ENCODE measurements at places on chromosomes 3 and 15.

- peak; percentile 69 for DNase-seq
Measured at GRCh38 chr15:45588219-45588875, 1.2 kb downstream of the BLOC1S6 start.

DNA sequence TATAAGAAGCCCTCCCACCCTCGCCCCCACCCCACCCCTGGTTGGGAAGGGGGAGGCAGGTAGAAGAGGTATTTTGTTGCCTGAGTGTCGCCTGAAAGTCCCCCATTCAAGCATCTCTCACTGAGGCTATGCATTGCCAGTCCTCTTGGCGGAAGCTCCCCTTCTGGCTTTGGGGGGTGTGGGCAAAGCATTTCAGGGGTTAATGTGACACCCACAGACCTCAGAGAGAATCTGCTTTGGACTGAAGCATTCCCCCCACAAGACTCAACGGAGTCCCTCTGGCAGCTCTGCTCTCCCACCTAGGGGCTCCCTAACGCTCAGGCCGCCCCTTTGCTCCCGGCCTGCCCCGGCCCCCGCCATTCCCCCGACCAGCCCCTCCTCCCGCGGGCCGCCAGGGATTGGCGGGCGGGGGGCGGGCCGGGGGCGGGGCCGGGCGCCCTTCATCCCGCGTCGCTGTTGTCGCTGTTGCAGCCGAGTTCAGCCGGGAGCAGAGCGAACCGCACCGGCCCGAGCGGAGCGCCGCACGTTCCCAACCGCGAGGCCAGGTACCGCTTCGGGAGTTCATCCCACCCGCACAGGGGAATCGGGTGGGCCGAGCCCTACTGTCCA is at the start of gene SLC38A3:
Gene SLC38A3 (plus strand): TSS at position 468 of the 609 bp plus-strand sequence. CDS start 8,929 bp downstream, outside the sequence.
- no peak for DNase-seq

- no peak for DNase-seq
Measured at GRCh38 chr15:56824175-56824574, 90.9 kb upstream of the ZNF280D start.

DNA sequence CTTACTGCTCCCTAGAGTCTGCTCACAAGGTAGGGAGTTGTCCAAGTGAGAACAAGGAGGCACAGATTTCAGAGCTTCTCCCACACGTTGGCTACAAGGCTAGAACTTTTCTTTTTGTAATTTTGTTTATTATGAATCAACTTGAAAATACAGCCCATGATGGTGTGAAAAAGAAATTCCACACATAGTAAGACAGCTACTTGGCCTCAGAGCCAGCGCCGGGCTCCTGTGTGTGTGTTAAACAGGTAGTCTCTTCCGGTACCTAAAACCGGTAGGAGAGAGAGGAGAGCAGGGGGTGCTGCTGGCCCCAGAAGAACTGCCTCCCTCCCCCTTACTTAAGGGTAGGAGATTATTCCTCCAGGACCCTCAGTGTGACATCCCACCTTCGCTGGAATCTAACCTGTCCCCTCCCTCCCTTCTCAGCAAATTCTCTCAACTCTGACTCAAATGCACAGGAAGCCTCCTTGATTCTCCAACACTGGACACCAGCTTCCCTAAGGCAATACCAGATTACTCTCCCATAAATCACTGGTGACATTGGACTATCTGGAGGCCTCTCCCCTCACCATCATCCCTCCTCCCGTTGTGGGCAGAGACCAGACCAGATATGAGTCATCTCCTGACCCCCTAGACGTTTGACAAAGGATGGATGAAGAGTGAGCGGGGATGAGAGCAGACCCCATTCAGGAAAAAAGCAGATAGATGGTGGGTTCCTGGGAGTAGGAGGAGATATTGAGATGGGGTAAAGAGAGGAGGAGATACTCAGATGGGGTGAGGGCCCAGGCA is 4.5 kb upstream of the IP6K1 start:
- no peak for DNase-seq

DNA sequence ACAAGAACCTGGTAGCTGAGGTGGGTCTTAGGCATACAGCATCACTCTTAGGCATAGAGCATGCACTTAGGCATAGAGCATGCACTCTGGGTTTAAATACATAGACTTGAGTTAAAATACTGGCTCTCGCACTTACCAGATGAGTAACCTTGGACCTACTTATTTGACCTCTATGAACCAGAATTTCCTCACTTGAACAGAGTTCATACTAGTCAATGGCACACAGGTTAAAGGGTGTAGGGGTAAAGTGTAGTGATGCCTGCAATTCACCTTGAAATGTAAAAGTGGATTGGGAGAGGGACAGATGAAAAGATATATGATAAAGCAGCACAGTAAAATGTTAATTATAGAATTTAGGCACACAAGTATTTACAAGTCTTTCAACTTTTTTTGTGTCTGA is 1.6 kb downstream of the RUVBL1 start:
- DNase-seq, result no peak

- peak; percentile 46 for DNase-seq
Measured at GRCh38 chr15:62841891-62842559, 200.5 kb upstream of the TPM1 start.

GRCh38 chr3:119630128-119630879 is 30.1 kb downstream of the POPDC2 start:
- peak; percentile 45 for DNase-seq

DNA sequence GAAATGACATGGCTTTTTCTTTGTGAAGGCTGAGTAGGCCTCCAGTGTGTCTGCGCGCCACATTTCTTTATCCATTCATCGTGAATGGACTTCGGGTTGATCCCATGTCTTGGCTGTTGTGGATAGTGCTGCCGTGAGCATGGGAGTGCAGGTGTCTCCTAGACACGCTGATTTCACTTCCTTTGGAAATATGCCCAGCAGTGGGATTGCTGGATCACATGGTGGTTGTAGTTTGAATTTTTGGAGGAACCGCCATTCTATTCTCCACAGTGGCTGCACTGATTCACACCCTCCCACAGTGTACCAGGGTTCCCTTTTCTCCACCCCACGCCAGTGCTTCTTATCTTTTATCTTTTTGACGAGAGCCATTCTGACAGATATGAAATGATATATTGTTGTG is 171.7 kb downstream of the NSMCE3 start:
- DNase-seq, result no peak

GRCh38 chr15:29570121-29570947 is 251.9 kb downstream of the TJP1 start:
- peak; percentile 38 for DNase-seq

DNA sequence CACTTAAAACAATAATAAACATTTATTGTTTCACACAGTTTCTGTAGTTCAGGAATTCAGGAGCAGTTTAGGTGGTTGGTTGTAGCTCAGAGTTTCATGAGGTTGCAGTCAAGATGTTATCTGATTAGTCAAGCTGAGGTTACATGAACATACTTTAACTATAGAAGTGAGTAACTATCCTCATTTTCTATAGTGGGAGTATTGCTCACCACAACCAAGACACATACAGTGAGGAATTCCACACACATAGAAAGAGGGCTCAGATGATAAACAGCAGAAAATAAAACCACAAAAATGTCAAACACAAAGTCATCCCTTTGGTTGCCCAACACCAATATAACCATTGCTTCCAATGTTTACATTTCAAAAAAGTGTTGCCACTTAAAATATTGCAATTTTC is 13.6 kb downstream of the SCN11A start:
- peak; percentile 64 for DNase-seq
